ENCODE measurements at places on chromosomes 4 and X. TPM values are rescaled to one million over a fixed set of nuclear protein-coding genes. Genes with fewer than 3 reads are reported as not detected.

- no peak for DNase-seq
These were observed 44.9 kb downstream of the CLNK start for GRCh38 chr4:10639664-10640063.

Gene SH3RF1
- 10.8 TPM for total RNA-seq

GRCh38 chrX:77622672-77623071 lies 163.3 kb downstream of the ATRX start:
- DNase-seq, result no peak

GRCh38 chr4:39291686-39292085 lies 74.5 kb downstream of the RFC1 start:
- DNase-seq, result no peak

DNA sequence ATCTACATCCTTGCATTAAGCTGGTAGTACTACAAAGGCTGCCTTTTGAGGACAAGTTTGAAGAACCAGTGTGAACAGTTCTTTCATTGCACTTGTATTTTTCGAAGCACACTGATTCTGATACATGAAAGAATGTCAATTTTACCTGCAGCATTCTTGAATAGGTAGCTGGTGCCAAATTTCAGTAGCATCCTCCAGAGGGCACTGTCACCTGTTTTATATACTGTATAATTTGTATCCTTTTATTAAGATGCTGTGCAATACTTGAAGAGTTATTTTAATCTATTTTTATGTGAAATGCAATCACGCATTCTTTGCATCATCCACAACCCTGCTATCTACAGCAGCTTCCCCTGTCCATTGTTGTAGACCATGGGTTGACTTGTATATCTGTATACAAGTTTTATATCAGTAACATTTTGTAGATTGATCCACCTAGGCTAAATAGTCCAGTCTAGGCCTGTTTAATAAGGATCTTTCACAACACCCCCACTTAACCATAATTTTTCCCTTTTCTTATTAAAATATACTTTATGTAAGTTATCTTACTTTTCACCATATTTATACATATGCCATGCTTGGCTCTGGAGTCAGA lies 325.7 kb downstream of the PCDH7 start:
- DNase-seq, result no peak

GRCh38 chrX:53022381-53022780 lies 26.2 kb upstream of the GPR173 start:
- DNase-seq, result no peak

DNA sequence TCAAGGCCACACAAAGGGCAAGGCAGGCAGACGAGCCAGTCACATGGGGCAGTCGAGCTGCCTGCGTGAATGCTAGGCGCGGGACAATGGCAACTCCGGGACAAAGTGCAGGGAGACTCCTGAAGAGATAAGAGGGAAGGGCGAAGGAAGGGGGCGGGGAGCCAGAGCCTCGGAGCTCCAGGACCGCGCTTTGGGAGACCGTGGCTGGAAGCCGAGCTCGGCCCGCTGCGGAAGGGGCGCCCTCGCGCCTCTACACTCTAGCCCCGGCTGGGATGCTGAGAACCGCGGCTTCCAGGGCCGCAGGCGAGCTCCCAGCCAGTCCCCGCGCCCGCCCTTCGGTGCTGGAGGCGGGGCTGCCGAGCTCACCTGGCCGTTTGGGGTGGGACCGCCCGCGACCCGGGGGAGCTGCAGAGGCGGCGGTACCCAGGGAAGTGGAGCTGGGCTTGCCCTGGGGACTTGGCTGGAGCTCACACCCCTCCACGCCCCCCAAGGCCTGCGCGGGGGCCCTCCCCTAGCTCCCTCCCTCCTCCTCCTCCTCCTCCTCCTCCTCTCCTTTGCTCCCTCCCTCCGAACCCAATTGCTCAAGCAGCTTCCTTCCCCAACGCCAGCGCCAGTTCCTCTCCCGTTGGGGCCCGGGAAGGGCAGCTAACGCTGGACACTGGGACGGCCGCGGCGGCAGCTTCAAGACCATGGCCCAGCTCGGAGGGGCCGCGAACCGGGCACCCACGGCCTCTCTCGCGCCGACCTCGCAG lies at the start of gene SOWAHD:
TSS of gene SOWAHD (plus strand) at position 610 of the 752 bp plus-strand sequence. CDS start at position 690, 80 bp downstream.
- DNase-seq, result no peak
